ENCODE measurements at places on chromosomes 1 and 21.

GRCh38 chr1:51346086-51346942, 16.0 kb upstream of the TTC39A start:
- no peak for DNase-seq

- DNase-seq = no peak
Observed at GRCh38 chr1:82752046-82752445, 951.3 kb downstream of the ADGRL2 start.

GRCh38 chr21:29121759-29122158, 8.7 kb upstream of the MAP3K7CL start:
- DNase-seq = no peak

- no peak for DNase-seq
Observed at GRCh38 chr1:24392982-24393650, 20.5 kb downstream of the STPG1 start.

DNA sequence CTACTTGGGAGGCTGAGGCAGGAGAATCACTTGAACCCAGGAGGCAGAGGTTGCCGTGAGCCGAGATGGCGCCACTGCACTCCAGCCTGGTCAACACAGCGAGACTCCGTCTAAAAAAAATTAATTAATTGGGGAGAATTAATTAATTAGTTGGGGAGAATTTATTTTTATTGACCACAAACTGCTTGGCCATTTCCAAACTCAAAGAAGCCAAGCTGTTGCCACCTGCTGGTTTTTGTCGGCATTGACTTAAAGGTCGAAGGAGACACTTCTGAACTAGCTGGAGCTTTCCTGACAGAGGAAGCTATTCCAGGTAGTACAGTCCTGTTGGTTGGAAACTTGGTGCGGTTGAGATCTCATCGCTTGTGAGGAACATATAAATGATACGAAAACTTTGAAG, 13.1 kb downstream of the MAP1LC3C start:
- peak; percentile 69 for DNase-seq

GRCh38 chr1:215081661-215082531, 641 bp upstream of the KCNK2 start:
- peak; percentile 24 for DNase-seq

- DNase-seq = no peak
Observed at GRCh38 chr1:205662135-205662738, 18.1 kb downstream of the SLC45A3 start.

DNA sequence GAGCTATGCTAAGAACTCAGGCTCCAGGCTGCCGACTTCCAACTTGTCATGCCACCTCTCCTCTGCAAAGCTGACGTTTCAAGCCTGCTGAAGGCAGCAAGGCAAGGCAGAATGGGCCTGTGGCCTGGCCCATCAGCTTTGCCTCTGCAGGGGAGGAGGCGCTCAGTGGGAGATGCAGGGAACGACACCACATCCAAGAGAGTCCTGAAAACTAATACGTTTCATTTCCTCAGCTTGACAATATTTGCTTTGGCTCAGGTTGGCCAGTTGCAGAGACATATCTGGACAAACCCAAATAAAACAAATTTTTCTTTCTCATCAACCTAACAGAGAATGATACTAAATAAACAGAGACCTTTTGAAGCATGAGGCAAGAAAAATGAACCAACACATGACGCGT, 35.3 kb downstream of the BEND5 start:
- DNase-seq = no peak

All from AG20443 (cell line).